ENCODE measurements at places on chromosomes 2 and 18.

- DNase-seq = no peak
These were observed 51.4 kb upstream of the YPEL5 start for GRCh38 chr2:30095402-30095801.

DNA sequence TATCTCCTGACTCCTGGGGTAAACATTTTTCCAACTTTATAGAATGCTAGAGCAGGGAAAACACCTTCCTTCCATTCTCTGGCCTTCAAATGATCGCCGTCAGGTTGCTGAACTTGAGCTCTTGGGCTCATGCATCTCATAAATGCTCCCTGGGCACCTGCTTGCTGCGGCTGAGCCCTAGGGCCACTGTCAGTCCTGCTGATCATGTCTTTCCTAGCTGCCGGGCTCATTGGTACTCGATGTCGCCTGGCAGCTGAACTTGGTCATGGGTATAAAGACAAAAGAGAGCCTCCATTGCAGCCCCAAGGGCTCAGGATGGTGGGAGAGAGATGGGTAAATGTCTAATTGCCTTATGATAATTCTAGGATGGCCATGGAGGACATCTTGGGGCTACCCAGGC lies 80.6 kb downstream of the HS1BP3 start:
- no peak for DNase-seq

DNA sequence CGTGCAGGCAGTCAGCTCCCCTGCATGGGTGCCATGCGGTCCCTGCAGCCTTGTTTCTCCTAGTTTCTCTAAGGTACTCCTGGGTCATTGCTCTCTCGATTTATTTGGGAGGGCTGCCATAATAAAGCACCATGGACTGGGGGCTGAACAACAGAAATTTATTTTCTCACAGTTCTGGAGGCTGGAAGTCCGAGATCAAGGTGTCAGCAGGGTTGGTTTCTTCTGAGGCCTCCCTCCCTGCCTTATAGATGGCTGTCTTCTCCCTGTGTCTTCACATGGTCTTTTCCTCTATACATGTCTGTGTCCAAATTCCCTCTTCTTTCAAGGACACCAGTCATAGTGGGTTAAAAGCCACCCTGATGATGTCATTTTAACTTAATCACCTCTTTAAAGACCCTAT lies 40.5 kb downstream of the RPL37A start:
- no peak for DNase-seq

- DNase-seq = peak; percentile 97
These were observed 147.8 kb upstream of the SPHKAP start for GRCh38 chr2:228329282-228329681.

DNA sequence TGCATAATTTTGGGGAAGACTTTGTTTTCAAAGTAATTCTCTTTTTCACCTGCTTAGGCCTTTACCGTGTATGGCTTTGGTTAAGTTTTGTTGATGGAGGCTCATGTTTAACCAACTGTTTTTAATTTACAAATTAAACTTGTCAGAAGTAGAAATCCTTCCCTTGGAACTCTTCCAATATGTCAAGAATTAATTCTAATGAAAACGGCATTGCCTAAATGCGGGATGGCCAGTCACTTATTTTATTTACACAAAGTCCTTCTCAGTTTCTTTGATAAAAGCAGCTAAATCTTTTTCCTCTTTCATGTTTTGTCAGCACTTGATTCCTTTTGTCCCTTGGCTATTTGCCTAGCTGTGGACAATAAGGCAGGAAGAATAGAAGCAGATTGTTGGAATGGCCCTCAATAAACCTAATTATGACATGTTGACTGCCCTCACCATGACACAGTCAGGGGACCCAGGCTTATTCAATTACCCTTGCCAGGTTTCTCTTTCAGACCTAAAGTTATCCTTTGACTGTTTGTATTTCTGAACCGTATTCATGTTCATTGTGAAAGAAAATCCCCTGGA lies 26.3 kb downstream of the PAX3 start:
- peak; percentile 25 for DNase-seq

- no peak for DNase-seq
These were observed 90.7 kb upstream of the PTPRM start for GRCh38 chr18:7476386-7476785.

DNA sequence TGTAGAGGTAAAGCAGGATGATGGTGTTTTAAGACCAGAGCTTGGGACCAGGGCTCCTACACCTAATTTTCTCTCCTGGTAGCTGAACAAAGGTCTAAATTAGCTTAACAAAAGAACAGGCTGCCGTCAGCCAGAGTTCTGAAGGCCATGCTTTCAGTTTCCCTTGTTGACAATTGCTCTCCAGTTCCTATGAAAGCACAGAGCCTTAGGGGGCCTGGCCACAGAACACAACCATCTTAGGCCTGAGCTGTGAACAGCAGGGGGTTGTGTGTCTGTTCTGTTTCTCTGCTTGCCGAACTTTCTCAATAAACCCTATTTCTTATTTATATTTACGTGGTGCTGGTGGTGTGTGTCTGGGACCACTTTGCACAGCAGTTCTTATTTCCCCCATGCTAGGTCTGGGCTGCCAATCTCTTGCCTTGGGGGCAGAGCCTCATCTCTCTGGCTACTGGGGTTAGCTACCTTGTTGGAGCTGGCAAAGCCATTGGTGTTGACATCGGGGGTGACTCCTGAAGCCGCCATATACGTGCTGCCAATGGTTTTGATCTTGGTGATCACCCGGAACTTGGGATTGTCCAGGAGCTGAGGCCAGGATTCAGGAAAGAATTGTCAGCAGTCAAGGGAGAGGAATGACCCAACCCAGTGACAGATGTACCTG lies 29.0 kb downstream of the CENPO start:
- peak; percentile 9 for DNase-seq

- no peak for DNase-seq
These were observed 35.6 kb downstream of the FAM124B start for GRCh38 chr2:224366267-224366844.

- DNase-seq = no peak
These were observed 486.1 kb upstream of the UBE2E3 start for GRCh38 chr2:180494286-180494685.

GRCh38 chr2:147927053-147927588 lies 82.3 kb downstream of the ACVR2A start:
- DNase-seq = no peak

DNA sequence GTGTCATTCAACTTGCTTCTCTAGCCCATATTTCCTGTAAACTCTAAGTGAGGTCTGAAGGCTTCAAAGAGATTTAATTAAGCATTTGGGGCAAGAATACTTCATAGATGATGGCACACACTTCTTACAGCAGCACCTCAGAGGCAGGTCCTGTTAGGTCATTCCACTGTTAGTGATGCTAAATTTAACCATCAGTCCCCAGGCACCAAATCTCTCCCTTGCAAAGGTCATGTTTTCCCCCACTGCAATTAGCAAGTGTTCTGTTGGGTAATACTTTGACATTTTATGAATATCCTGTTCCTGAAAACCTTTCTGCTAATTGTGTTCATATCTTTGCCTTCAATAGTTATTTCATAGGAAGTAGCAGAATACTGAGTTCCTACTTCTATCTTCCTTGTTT lies 117.0 kb downstream of the STK39 start:
- peak; percentile 55 for DNase-seq

DNA sequence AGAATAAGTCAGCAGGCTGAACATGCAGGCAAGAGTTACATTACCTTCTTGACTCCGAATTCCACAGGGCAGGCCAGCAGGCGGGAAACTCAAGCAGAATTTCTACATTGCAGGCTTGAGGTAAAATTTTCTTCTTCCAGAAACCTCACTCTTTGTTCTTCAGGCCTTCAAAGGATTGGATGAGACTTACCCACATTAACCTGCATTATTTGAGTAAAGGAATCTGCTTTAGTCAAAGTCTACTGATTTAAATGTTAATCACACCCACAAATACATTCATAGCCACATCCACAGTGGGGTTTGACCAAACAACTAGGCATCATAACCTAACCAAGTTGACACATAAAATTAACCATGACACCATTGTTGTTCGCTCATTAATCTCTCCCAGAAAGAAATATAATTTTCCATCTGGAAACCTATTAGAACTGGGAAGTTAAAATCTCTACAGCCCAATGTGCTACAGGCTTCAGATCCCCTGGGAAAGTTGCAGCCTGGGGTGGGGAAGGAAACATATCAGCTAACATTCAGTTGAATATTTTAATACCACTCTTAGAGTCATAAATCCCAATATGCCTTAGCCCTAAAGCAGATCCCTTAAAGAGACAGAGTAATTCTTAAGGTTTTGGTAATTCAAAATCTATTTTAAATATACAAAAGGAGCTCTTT lies 468.2 kb upstream of the TNP1 start:
- DNase-seq = no peak

GRCh38 chr2:240839152-240840143 lies 19.4 kb upstream of the KIF1A start:
- no peak for DNase-seq

DNA sequence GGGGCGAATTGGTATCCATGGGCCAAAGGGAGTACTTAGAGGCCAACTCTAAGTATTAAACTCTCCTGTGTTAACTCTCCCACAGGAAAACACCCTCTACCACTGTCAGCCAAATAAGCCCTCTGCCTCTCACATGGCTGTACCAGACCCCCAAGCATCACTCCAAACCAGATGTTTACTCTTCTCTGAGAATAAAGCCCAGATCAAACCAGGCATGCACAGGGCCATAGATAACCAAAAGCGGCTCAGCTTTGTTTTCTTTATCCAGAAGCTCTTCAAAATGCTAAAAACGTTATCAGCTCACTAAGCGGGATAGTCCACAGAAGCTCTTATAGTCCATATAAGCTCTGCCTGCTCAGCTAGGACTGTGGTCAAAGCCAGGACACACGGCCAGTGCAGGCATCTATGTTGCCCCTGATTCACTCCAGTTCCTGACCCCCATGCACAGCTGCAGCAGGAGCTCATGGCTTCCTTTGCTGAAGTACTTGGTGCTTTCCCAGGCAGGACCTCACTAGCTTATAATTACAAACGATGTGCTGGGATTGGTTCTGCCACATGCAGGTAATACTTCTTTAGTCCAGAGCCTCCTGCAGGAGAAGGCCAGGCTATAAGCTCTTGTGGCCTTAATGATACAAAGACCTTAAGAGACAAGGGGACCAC lies 21.0 kb upstream of the SEMA4C start:
- DNase-seq = no peak

- no peak for DNase-seq
These were observed 151.6 kb downstream of the MREG start for GRCh38 chr2:215861607-215862350.

DNA sequence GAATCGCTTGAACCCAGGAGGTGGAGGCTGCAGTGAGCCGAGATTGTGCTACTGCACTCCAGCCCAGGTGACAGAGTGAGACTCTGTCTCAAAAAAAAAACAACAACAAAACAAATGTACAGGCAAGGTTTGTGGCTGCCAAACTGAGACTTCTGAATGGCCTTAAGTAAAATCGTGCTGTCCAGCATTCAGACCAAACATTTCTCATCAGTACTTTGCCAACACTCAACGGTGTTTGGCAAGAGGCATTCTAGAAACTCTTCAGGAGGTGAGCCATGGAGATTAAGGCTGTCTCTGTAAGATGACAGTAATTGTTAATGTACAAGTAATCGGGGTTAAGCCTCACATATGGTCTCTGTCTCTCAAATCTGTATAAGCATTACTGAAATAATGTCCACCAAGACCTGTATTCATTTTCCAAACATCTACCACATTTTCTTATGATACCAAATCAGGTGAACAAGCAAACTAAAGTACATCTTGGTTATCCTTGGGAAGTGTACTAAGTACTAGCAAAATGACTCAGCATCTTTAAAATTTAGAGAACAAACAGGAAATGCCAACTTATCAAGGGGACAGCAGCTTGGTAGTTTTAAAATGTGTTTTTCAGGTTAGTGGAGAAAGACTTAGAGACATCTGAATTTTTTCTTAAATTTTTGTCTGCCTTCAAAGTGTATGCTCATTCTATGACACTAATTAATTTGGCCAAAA lies 29.3 kb downstream of the SERPINE2 start:
- no peak for DNase-seq

GRCh38 chr2:38262069-38262871 lies 114.8 kb downstream of the ATL2 start:
- no peak for DNase-seq

- no peak for DNase-seq
These were observed 47.6 kb upstream of the ZNF521 start for GRCh38 chr18:25399554-25399953.

DNA sequence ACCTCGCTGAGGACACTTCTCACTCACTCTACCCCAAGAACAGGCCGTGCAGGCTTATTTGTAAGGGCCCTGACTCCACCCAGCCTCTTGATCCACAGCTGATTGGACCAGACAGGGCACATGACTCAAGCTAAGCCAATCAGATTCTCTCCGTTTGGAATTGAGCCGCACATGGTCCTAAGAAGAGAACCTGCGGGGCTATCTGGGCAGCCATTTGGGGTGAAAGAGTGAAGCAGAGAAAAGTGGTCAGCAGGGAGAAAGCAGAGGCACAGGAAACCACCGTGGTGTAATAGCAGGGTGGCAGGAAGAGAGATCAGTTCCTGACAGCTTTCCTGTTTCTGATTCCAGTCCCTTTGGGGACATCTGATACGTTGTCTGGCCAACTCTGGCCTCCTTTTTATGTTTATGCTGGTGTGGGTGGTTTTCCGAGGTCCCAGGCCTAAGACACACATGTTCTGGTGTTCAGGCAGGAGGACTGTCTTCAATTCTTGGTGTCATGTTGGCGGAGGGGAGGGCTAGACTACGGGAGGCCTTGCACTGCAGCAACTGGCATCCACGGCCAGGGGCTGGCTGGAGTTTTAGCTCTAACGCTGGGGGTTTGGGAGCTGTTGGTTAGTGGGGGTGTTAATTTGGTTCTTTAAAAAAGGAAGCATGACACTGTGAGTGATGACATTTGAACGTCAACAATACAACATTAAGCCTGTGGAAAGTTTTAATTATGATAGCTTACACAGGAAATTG lies 26.1 kb upstream of the SPTBN1 start:
- no peak for DNase-seq

GRCh38 chr18:61770279-61770678 lies 122.5 kb downstream of the RNF152 start:
- DNase-seq = no peak

DNA sequence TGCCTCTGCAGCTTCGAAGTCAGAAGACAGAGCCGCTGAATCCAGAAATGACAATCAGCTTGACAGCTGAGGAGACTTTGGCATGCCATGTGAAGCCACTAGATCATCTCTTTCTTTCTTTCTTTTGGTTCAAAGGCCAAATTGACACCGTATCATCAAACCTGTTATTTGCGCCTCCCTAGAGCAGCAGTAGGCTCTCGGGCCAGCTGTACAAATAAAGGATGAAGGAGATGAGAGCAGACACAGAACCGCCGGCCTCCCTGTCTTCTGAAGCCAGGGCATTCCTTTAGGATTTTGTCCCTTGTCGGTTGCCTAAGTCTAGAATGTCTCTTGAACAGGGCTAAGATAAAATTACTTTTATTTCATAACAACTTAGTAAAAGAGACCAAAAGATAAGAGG lies 36.8 kb downstream of the COL4A4 start:
- DNase-seq = no peak
